Neural progenitor cell (in vitro differentiated cells): ENCODE measurements at places on chromosomes 5 and 9.

DNA sequence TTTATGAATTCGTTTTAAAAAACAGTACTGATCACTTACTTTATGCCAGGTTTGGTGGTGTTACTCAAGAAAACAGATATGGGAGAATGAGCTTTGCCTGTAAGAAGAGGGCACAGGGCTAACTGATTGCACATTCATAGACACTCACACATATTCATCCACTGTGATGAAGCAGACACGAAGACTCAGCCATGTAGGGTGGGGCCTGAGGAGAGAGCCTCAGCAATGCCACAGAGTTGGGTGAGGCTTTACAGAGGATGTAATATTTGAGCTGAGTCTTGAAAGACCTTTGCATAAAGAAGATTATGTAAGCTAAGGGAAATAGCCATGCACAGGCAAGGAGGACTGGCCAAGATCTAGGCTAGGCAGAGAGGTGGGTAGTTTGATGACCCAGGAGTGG is 472.8 kb downstream of the PSAT1 start:
- no peak for DNase-seq

- no peak for DNase-seq
Observed at GRCh38 chr5:147484708-147485020, 25.2 kb downstream of the DPYSL3 start.

- DNase-seq = no peak
Observed at GRCh38 chr5:3301306-3301705, 294.3 kb upstream of the IRX1 start.

- peak; percentile 67 for DNase-seq
Observed at GRCh38 chr5:145243016-145243415, 592.1 kb downstream of the PRELID2 start.

DNA sequence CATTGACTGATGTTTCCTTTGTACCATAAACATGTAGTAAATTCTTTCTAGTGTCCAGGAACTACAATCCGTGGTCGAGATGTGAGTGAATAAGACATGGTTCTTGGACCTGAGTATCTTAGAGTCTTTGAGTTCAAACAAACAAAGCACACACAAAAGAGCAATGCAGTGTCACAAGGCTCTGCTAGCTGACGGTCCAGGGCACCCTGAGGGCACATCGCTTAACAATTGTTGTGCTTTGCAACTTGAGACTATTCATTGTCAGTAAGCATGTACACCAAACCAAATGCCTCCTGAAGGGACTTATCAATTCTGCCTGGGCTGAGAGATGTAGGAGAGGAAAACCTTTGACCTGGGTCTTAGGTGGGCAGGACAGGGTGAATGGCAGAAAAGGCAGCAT is 84.8 kb downstream of the CAMK4 start:
- peak; percentile 75 for DNase-seq

DNA sequence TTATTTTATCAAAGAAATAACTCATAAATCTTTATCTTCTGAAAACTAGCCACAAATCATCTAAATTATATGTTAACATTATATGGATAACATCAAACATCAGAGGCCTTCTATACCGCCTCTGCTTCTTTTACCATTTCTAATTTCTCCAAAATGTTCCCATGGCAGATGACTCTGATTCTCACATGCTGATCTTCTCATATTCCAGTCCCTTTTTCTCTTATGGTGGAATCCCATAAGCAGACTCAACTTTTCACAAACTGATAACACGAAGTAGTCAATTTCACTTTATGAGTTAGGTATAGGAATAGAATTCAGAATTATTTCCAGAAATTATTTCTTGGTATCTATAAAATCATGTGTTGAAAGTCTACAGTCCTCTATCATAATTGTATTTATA is 212.3 kb downstream of the ENC1 start:
- no peak for DNase-seq

GRCh38 chr9:679462-679861 is 162.0 kb upstream of the DMRT1 start:
- DNase-seq = no peak

DNA sequence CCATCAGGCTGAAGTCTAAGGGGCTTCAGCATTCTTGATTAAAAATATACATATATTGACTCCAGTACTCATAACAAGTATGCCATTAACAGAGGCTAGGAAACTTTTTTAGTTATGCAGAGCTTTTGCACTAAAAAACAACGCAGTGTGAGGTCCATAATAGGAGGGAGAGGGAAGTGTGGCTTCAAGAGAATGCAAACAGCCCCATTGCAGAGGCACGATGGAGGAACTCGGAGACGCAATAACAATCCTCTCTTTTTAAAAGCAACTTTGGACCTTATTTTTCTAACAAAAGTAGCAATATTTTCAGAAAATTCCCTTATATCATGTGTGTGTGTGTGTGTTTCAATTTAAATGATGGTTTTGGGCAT is 150.0 kb upstream of the PTCH1 start:
- DNase-seq = no peak

DNA sequence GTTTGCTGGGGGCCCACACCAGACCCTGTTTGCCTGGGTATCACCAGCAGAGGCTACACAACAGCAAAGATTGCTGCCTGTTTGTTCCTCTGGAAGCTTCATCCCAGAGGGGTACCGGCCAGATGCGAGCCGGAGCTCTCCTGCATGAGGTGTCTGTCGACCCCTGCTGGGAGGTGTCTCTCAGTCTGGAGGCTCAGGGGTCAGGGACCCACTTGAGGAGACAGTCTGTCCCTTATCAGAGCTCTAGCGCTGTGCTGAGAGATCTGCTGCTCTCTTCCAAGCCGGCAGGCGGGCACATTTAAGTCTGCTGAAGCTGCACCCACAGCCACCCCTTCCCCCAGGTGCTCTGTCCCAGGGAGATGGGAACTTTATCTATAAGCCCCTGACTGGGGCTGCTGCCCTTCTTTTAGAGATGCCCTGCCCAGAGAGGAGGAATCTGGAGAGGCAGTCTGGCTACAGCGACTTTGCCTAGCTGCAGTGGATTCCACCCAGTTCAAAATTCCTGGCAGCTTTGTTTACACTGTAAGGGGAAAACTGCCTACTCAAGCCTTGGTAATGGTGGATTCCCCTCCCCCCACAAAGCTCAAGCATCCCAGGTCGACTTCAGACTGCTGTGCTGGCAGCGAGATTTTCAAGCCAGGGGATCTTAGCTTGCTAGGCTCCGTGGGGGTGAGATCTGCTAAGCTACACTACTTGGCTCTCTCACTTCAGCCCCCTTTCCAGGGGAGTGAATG is 206.0 kb upstream of the TLX3 start:
- peak; percentile 50 for DNase-seq

DNA sequence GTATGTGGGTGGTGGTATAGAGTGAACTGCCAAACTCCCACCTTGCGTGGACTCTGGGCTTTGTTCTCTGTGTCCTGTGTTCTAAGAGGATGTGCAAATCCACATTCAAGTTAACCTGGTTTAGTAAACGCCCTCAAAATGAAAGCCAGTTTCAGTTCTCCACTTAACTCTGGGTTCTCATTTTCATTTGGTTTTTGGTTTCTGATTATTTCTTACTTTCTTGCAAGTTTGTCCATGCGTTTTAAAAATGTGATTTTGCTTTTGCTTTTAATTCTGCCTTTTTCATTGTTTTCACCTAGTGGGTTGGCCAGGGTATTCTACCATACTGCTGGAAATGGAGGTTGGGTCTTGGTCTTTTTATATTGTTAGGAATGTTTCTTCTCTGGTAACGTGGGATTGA is 38.2 kb downstream of the GALNT10 start:
- no peak for DNase-seq

- DNase-seq = no peak
Observed at GRCh38 chr5:164358531-164359259, 853.3 kb downstream of the MAT2B start.

DNA sequence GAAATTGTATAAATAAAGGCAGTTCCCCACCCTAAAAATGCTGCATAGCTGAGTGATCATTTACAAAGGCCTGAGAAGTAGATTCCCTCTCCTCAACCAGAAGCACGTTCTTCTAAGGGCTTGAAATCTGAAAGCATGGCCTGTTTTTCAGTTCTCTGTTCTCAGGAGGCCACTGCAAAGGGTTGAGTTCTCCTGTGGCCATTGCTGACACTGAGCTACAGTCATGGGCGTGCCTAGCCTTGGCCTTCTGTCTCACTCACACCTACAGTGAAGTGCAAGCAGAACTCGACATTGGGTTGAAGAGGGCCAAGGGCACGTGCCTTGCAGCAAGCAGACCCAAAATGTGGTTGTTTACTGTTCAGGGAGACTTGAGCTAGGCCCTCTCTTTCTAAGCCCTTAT is 276.6 kb upstream of the VLDLR start:
- no peak for DNase-seq
